ENCODE measurements at places on chromosomes 2 and 18.

- no peak for DNase-seq
Observed at GRCh38 chr2:184727813-184728212, 129.5 kb downstream of the ZNF804A start.

GRCh38 chr2:35496022-35496421 is 859.6 kb upstream of the CRIM1 start:
- no peak for DNase-seq

DNA sequence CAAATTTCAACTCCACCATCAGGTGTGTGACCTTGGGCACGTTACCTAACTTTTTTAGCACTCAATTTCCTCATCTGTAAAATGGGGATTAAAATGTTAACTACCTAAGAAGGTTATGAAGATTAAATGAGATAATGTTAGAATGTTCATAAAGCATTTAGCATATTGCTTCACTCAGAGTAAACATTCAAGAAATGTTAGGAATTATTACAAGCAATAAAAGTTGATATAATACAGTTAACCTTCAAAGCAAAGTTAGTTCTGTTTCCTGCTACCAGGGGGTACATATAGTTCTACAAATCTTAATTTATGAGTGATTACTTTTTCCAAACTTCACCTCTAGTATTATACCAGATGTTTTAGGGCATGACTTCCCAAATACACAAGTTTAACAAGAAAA is 254.2 kb downstream of the PDE11A start:
- DNase-seq = no peak

GRCh38 chr2:128160616-128161275 is 69.7 kb downstream of the UGGT1 start:
- no peak for DNase-seq

DNA sequence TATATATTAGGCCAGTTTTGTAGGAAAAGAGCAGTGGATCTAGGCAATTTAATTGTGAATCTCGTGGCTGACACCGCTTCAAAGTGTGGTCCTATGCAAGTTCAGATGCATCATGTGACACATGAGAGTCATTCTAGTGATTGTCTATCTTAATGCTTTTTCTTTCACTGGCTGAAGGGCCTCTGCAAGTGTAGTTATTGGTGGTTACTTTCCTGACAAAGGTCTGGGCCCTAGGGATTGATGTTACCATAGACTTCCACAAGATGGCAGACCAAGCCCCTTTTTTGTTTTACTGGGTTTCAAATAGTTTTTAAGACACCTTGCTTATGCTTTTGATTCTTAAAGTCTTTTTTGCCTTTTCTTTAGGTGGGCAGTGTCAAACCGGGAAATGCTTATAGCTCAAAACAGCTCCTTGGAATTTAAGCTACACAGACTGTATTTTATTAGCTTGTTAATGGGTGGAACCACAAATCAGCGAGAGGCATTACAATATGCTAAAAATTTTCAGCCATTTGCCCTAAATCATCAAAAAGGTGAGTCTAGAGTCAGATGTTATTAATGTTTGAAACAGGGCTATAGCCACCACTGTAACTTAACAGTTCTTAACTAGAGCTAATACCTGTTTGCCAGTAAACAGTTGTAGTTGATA is 25.9 kb downstream of the CD8A start:
- peak; percentile 75 for DNase-seq

- no peak for DNase-seq
Observed at GRCh38 chr2:20594957-20595356, 55.9 kb downstream of the HS1BP3 start.
